ENCODE measurements at places on chromosomes 13 and 19.

GRCh38 chr13:98749501-98749900, 3.0 kb downstream of the SLC15A1 start:
- no peak for DNase-seq

DNA sequence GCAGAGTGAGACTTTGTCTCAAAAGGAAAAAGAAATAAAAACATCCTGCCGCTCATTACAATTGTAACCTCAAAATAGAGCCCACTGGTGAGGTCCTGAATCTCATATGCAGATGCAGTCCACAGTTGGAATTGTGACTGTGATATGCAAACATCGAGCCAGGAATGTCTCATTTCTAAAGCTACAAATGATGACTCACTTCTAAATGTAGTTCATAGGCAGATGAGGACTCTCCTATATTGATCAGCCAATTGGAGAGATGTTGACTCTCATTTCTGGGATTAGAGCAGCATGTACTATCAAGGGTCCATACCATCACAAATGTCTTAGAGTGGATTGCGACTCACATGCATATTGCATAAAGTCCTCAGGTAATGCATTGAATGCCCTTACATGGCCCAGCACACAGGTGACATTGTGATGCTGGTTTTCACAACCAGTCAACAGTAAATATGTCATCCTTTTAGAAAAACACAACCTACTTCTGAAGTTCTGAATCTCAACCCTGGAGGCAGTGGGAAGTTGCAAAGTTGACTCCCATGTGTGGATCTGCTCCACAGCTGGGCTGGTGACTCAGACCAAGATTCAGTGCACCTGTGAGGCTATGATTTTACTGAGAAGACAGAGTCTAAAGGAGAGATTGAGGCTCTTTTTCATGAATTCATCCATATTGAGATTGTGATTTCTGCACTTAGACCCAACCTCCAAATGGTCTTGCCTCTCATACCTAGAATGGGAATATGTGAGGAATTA, 16.9 kb upstream of the ZNF254 start:
- no peak for DNase-seq

DNA sequence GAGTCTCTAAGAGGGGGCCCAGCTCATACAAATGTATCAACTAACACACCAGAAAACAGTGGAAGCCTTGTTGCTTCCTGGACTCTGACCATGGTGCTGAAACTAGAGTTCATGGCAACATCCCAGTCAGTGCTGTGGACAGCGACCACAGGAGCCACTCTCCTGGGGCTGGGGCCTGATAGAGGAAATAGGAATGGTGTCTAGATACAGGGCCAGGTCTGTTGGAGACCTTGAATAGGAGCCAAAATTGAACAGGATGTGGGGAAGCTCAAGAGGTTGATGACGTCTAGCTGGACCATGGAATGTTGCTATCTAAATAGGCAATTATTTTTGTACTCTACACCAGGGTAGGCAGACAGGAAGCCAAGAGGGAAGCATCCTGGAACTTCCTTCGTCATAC, 21.7 kb downstream of the LILRB4 start:
- DNase-seq: no peak

GRCh38 chr13:75052616-75053015, 429.4 kb downstream of the TBC1D4 start:
- no peak for DNase-seq

GRCh38 chr13:90838317-90838960, 509.0 kb upstream of the MIR17HG start:
- no peak for DNase-seq

GRCh38 chr19:49924004-49924880, 4.8 kb upstream of the ATF5 start:
- no peak for DNase-seq

DNA sequence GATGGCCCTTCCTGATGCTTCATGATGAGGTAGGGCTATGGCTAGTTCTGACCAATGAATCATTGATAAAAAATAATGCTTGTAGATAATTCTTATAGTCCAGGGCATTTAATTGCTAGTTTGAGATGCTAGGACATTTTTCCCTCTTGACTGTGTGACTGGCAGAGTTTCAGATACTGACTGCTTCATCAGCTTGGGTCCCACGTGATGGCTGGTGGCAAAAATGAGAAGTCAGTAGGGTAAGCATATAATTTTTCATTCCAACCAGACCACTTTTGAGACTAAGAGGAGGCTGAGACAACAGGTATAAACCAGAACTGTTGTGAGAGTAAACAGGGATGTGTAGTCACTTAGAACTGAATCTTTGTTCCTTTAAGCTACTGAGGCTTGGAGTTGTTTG, 183.3 kb downstream of the HS6ST3 start:
- no peak for DNase-seq

DNA sequence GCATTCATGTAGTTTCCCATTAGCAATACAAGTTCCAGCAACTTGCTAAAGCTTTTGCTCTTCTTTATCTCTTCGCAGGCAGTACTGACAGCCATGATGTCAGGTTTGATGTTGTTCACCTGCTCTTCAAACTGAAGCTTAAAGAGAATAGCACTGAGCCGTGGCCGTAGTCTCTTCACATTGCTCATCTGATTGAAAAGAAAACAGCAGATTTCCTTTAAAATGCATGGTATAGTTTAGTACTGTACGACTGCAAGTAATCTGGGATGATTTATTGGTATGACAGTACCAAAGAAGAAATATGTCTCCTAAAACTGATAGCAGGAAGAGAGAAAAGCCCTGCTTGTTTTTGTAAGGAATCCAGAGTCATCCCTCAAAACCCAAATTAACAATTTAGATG, 284.4 kb downstream of the DIAPH3 start:
- no peak for DNase-seq

DNA sequence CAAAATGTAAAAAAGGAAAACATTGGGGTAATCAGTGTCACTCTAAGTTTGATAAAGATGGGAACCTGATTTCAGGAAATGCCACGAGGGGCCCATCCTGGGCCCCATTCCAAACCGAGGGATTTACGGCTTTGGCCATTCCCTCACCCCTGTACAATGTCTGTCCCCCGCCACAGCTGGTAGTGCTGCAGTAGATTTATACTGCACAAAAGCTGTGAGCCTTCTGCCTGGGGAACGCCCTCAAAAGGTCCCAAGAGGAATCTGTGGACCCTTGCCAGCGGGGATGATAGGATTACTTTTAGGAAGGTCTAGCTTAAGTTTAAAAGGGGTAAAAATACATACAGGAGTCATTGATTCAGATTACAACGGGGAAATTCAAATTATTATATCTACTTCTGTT, 173.4 kb upstream of the SGCG start:
- no peak for DNase-seq

GRCh38 chr19:53461866-53462265, 5.7 kb upstream of the ZNF813 start:
- DNase-seq: no peak

GRCh38 chr19:13014101-13014920, 19.0 kb downstream of the NFIX start:
- no peak for DNase-seq

- DNase-seq: no peak
These were observed 17.8 kb upstream of the ZNF846 start for GRCh38 chr19:9786342-9786741.

DNA sequence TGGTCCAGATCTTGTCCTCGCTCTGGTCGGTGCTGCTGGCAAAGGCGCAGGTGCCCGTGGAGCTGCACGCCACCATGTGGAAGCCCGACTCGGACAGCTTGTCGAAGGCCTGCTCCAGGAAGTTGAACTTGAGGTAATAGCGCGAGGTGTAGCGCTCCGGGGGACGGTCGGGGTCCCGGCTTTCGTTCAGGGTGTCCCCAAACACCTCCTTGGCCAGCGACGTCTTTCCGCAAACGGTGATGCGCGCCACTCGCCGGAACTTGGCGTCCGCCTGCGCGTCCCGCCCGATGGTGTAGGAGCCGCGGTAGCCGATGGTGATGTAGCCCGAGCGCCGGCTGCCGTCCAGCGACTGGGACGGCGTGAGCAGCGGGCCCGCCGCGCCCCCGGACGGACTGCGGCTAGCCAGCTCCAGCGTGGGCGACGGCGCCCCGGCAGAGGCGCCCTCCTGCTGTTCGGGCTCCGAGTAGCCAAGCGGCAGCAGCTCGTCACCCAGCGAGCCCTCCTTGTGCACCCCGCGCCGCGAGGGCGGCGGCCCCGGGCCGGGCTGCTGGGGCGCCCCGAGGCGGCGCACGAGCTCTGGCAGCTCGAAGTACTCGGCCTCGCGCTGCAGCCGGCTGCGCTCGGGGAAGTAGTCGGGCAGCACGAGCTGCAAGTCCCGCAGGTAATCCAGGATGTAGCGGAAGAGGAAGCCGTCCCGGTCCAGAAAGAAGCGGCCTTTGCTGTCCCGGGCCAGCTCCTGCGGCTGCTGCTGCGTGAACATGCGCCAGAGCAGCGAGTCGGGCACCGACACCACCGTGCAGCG, 801 bp downstream of the KCTD12 start:
- peak; percentile 31 for DNase-seq

- no peak for DNase-seq
These were observed 35.2 kb downstream of the ERICH4 start for GRCh38 chr19:41478171-41478570.

- DNase-seq: no peak
These were observed 7.5 kb downstream of the RPS9 start for GRCh38 chr19:54207983-54208783.

GRCh38 chr19:45526143-45526542, 18.9 kb downstream of the VASP start:
- DNase-seq: no peak

DNA sequence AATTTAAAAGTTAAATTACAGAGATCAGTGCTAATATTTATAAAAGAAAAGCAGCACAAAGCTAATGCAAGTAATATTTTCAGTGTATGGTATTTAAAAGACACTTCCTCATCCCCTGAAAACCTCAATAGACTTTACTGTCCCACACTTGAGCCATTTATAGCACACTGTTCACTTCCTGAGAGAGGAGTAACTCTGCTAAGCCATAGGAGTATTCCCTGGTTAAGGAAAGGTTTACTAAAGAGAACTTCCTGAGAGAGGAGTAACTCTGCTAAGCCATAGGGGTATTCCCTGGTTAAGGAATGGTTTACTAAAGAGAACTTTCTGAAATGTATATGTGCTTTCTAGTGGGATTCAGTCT, 159.4 kb downstream of the NHLRC3 start:
- DNase-seq: no peak

DNA sequence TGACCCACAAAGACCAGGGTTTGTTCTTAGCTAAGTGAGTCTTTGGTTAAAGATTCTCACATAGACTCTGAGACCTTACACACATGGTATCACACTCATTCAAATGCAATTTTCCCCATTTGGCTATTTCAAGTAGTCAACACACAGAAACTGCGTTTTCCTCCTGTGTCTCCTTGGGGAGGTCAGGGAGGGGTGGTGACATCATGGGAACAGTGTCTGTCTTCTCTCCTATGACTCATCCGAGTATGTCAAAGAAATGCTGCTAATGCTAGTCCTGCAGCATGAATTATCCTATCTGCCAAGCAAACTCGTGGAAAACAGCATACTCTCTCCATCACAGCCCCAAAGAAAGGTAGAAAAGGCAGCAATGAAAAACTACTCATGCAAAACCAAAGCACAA, 100.2 kb downstream of the ENOX1 start:
- no peak for DNase-seq

GRCh38 chr19:31276831-31277230, 72.4 kb downstream of the TSHZ3 start:
- no peak for DNase-seq

- DNase-seq: no peak
These were observed 532.7 kb upstream of the SPRY2 start for GRCh38 chr13:80873589-80873988.

- DNase-seq: no peak
These were observed 11.2 kb upstream of the ERVV-1 start for GRCh38 chr19:53002479-53002878.

GRCh38 chr13:76289558-76289957, 596.6 kb downstream of the KCTD12 start:
- no peak for DNase-seq

DNA sequence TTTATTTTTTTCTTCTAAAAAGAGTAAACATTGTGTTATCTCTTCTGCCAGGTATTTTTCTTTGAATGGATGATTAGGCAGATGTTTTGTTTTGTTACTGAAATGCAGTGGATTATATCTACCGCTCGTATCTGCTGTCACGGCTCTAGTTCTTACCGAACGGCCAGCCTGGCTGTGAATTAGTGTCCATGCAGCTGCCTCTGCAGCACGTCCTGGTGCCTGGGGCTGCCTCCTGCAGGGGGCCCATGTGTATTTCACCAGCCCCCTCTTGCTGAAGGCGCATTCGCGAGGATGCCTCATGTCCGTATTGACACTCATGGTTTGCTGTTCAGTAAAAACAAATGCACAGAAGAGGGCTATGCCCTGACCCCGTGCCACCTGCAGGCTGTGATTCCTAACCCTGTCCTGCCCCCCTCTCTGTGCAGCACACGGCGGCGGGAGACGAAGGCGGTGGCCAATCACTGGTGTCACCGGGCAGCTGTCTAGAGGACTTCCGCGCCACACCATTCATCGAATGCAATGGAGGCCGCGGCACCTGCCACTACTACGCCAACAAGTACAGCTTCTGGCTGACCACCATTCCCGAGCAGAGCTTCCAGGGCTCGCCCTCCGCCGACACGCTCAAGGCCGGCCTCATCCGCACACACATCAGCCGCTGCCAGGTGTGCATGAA, 49.9 kb downstream of the RAB20 start:
- no peak for DNase-seq

GRCh38 chr13:97568850-97569249, 134.9 kb downstream of the RAP2A start:
- DNase-seq: no peak

- no peak for DNase-seq
These were observed 29.2 kb downstream of the COG6 start for GRCh38 chr13:39684531-39685137.

Measured in effector CD4-positive, alpha-beta T cell (primary cell).